ENCODE measurements at places on chromosomes 5 and 9.

- no peak for DNase-seq
Observed at GRCh38 chr9:135070964-135071735, 16.3 kb upstream of the OLFM1 start.

DNA sequence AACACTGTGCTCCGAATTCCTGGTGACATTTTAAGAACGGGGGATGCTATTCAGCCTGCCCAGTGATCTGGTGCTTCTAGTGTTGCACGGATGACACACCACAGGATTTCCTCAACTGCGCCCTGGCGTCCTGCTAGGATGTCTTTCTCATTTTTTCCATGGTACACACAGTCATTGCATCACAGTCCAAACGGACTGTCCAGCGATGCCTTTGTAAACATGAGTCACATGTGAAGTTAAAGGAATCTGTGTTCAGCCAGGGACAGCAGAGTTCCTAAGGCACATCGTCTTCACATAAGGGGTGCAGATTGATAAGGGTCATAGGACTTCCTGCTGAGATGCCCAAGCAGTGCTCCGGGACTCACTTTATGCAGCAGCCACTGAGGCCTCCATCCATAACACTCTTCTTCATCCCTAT is 9.3 kb upstream of the PTPN3 start:
- DNase-seq, result no peak

GRCh38 chr9:9117866-9118265 is 1318.3 kb upstream of the DMAC1 start:
- DNase-seq, result no peak

- DNase-seq, result no peak
Observed at GRCh38 chr5:139788294-139788910, 7.2 kb upstream of the PSD2 start.

DNA sequence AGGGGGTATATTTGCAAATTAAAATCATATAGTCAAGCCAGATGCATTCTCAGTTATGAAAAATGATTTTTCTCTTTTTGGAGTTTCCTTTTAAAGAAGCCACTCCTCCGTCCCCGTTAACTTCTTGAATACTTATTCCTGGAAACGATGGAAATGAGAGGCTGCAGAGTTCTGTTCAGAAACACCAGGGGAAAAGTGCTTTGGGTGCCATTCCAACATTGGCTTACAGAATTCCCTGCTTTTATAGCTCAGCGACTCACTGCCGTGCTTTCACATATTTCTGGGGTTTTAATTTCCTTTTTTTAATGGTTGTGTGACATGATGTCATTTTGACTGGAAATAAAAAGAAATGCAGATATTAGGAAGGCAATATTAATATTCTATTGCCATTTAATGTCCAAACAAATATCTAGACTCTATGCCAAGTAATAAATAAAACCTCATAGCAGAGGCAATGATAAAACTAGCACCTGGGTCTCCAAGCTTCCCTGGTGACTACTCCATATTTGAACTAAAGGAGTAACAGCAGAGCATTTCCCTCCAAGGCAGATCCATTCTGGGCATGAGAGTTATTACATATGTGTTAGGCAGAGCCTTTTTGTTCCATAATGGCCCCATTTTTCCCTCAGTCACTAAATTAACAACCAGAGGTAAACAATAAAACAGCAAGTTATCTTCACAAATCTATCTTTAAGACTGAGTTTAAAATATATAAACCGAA is 363.4 kb downstream of the EBF1 start:
- no peak for DNase-seq

- no peak for DNase-seq
Observed at GRCh38 chr9:127179633-127180441, 57.4 kb upstream of the ANGPTL2 start.
